ENCODE measurements at places on chromosomes 2 and 18. TPM values are rescaled to one million over a fixed set of nuclear protein-coding genes. Genes with fewer than 3 reads are reported as not detected.

The PKP4 gene
- total RNA-seq = 106 TPM

DNA sequence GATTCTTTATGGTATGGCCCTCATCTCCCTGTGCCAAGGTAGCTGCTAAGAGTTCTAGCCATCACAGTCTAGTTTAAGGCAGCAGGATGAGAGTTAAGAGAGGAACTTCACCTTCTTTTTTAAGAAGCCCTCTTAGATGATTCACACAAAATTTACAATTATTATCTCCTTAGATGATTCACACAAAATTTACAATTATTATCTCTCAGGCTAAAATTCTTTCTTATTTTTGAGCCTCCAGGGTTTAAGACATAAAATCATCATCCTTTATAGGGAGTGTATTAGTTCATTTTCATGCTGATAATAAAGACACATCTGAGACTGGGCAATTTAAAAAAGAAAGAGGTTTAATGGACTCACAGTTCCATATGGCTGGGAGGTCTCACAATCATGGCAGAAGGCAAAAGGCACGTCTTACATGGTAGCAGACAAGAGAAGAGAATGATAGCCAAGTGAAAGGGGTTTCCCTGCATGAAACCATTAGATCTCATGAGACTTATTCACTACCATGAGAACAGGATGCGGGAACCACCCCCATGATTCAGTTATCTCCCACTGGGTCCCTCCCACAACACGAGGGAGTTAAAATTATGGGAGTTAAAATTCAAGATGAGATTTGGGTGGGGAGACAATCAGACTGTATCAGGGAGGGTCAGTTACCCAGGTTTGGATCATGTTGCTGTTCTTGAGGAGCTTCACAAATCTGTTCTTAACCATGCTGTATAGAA lies 133.0 kb upstream of the MYO3B start:
- H3K27ac ChIP-seq = no peak overlapping the region
- H3K27me3 ChIP-seq = no peaks in the 10 kb centered on the region

The NR4A2 gene
- 9.5 TPM for total RNA-seq

The ATP6V1B1 gene
- 42.0 TPM for total RNA-seq

The ANKRD30BL gene
- total RNA-seq = not detected
